ENCODE measurements at places on chromosomes 1 and 21. TPM values are rescaled to one million over a fixed set of nuclear protein-coding genes. Genes with fewer than 3 reads are reported as not detected.

The GPX7 gene
- 30.9 TPM for total RNA-seq

GRCh38 chr1:4636644-4637380, 17.6 kb upstream of the AJAP1 start:
- H3K4me3 ChIP-seq: no peak overlapping the region
- no peaks in the 10 kb centered on the region for H3K36me3 ChIP-seq
- H3K4me1 ChIP-seq: no peaks in the 10 kb centered on the region
- peaks cover 6% of the 10 kb centered on the region for H3K27me3 ChIP-seq
- H3K27ac ChIP-seq: no peak overlapping the region

GRCh38 chr1:153922076-153922971, 448 bp downstream of the GATAD2B start:
- peak overlapping the region; percentile 89 for H3K4me3 ChIP-seq
- H3K36me3 ChIP-seq: peaks cover 17% of the 10 kb centered on the region
- H3K27ac ChIP-seq: peak overlapping the region; percentile 97
- no peaks in the 10 kb centered on the region for H3K27me3 ChIP-seq

GRCh38 chr1:111643097-111643496, 23.5 kb downstream of the RAP1A start:
- no peak for DNase-seq
- H3K4me1 ChIP-seq: peaks cover 9% of the 10 kb centered on the region
- H3K27me3 ChIP-seq: no peaks in the 10 kb centered on the region
- no peak overlapping the region for H3K27ac ChIP-seq
- H3K36me3 ChIP-seq: no peaks in the 10 kb centered on the region

DNA sequence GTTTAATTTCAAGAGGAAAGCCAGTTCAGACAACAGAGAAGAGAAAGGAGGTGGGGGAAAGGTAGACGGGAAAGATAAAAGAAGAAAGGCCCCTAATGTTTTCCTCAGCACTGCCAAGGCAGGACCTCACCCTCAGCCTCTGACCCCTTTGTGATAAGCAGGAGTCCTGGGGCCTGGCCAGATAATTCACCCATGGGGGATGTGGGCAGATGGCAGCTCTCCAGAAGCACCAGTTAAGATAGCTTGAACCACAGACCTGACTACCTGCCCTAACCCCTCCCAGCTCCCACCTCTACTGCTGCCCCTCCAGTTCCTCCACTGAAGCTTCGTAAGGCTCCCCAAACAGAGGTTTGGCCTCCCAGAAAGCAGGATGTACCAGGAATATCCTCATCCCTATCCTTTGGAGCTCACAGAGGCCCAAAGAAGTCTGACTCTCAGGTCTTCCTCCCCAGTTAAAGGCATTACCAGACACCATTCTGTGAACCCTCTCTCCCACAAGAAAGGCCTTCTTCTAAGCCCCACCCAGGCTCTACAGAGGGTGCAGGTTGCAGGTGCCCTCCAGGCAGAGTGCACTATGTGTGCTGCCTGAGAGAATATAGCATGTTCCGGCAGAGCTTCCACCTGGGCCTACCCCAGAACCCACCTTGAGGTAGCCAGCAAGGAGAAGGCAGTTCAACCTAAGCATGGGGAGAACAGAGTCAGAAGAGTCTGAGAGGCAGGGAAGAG, 9.2 kb upstream of the SNAPIN start:
- peak; percentile 44 for DNase-seq
- H3K4me3 ChIP-seq: no peak overlapping the region
- H3K27ac ChIP-seq: peak overlapping the region; percentile 86
- no peaks in the 10 kb centered on the region for H3K27me3 ChIP-seq

GRCh38 chr1:232876506-232877364, 71.5 kb downstream of the MAP10 start:
- H3K27me3 ChIP-seq: no peaks in the 10 kb centered on the region
- DNase-seq: no peak
- H3K4me3 ChIP-seq: no peak overlapping the region
- H3K4me1 ChIP-seq: no peaks in the 10 kb centered on the region

GRCh38 chr1:84339503-84339902, 38.0 kb downstream of the SAMD13 start:
- no peak overlapping the region for H3K27ac ChIP-seq
- H3K36me3 ChIP-seq: no peaks in the 10 kb centered on the region
- no peak for DNase-seq
- H3K4me1 ChIP-seq: no peaks in the 10 kb centered on the region

GRCh38 chr1:6052543-6053205, 7.0 kb downstream of the KCNAB2 start:
- DNase-seq: peak; percentile 57
- H3K4me3 ChIP-seq: no peak overlapping the region
- no peaks in the 10 kb centered on the region for H3K4me1 ChIP-seq

- no peaks in the 10 kb centered on the region for H3K27me3 ChIP-seq
- DNase-seq: no peak
- H3K4me1 ChIP-seq: no peaks in the 10 kb centered on the region
Measured at GRCh38 chr1:176243746-176244145, 36.7 kb upstream of the COP1 start.

GRCh38 chr1:58818075-58818474, 34.2 kb upstream of the JUN start:
- H3K27ac ChIP-seq: no peak overlapping the region
- peaks cover 12% of the 10 kb centered on the region for H3K4me1 ChIP-seq
- no peaks in the 10 kb centered on the region for H3K36me3 ChIP-seq
- peaks cover 24% of the 10 kb centered on the region for H3K27me3 ChIP-seq

All from thymus (tissue), 14 donors.